Fibroblast of the aortic adventitia (primary cell): ENCODE measurements at places on chromosomes 7 and 10.

GRCh38 chr10:33122014-33122809, 164.2 kb upstream of the ITGB1 start:
- peak; percentile 88 for DNase-seq

DNA sequence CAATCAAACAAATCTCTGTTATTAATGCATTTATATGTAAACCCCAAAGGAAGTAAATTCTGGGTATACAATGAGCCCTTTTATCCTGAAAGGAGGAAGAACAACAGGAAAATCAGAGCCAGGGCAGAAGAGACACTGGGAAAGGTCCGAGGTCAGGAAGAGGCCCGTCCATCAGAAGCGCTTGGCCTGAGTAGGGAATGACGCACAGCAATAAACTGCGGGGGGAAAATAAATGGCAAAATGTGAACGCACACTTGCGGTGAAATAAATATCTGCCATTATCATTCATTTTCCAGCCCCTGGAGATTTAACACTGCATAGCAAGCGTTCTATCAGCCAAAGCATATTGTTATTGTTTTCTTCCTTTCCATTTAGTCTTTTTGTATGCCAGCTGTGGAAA, 243.4 kb downstream of the COBL start:
- no peak for DNase-seq

GRCh38 chr10:19412531-19412930, 363.9 kb downstream of the MALRD1 start:
- DNase-seq, result peak; percentile 31

DNA sequence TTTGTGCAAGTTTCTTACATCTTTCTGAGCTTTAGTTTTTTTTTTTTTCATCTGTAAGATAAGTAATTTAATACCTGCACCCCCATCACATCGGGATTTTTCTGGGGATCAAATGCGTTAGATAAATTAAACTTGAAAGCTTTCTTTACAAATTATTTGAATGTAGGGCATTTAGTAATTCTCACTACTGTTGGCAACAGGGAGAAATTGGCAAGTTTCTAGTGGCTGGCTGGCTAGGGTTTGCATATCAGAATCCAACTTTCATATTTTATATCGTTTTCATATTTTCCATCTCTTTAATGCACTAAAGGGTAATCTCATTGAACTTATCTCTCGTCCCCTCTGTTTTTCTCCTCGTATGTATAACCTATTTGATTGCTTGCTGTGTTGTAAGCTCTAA, 412.9 kb downstream of the GALNT17 start:
- no peak for DNase-seq

- DNase-seq, result no peak
These were observed 321.7 kb downstream of the PRPF18 start for GRCh38 chr10:13908475-13908874.

DNA sequence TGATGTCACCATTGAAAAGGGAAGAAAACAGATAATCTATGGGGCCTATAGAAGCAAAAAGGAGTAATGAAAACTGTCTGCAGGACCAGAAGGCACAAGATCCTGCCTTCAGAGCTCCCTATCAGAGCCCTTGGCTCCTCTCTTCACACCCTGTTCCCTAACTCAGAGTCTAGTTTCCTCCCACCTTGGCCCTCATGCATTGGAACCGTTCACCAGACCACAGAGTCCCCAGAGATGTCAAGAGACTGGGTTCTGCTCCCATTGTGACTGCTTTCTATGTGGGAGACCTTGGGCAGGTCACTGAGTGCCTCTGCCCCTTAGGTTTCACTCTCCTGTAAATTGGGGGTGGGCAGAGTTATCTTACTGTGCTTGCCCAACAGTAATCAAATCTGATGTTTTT, 80.1 kb upstream of the RPA3 start:
- no peak for DNase-seq

DNA sequence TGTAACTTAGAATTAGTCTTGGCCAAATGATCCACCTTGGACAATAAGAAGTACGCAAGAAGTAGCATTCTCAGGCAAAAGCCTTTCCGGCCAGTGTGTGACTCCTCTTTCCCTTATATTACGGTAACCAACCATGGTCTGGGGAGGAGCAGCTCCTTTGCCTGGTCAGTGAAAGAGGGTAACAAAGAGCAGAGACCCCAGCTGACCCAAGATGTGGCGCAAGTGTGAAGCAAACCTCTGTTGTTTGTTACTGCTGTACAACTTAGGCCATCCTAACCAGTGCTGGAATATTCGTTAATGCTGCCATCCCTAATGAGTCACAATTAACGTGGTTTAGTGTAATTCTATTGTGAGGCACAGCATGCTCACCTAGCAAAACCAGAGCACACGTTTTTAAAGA, 44.0 kb downstream of the HIPK2 start:
- DNase-seq, result no peak

- DNase-seq, result no peak
These were observed 2.6 kb downstream of the HOXA9 start for GRCh38 chr7:27162561-27163287.

DNA sequence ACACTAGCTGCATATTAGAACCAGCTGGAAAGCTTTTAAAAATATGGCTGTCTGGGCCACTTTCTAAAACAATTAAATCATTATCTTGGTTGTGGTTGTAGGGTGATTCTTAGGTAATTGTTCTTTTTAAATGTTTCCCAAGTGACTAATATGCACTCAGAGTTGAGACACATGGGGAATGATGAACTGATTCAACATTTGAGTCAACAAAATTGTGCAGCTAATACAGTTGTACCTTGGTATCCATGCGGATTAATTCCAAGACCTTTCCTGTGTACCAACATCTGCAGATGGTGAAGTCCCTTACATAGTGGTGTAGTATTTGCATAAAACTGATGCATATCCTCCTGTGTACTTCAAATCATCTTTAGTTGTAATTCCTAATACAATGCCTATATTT, 242.2 kb downstream of the ATRNL1 start:
- no peak for DNase-seq

GRCh38 chr7:106589198-106589879, 71.6 kb downstream of the CCDC71L start:
- DNase-seq, result no peak

GRCh38 chr10:91679296-91679695, 46.4 kb upstream of the PPP1R3C start:
- DNase-seq, result no peak

GRCh38 chr7:42097752-42098151, 139.3 kb downstream of the GLI3 start:
- DNase-seq, result peak; percentile 78

- DNase-seq, result no peak
These were observed 222.1 kb downstream of the NSUN6 start for GRCh38 chr10:18429335-18429734.

DNA sequence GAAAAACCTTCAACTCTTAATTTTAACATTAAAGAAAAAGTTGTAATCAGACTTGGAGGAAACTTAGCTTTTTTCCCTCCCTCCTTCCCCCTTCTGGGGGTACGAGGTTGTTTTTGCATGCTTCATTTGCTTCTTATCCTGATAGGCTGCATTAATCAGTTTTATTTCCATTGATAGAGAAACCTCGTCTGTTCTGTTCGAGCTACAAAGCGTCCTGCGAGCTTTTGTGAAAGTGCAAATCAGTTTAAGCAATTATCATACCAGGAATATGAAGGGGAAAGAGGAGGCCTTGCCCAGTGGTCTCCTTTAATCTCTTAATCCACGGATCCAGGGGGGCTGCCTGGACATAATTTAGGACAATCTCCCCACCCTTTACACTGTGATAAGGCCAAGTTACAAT, 7.5 kb downstream of the EMX2 start:
- no peak for DNase-seq

GRCh38 chr7:47843291-47843690, 105.0 kb downstream of the PKD1L1 start:
- no peak for DNase-seq

DNA sequence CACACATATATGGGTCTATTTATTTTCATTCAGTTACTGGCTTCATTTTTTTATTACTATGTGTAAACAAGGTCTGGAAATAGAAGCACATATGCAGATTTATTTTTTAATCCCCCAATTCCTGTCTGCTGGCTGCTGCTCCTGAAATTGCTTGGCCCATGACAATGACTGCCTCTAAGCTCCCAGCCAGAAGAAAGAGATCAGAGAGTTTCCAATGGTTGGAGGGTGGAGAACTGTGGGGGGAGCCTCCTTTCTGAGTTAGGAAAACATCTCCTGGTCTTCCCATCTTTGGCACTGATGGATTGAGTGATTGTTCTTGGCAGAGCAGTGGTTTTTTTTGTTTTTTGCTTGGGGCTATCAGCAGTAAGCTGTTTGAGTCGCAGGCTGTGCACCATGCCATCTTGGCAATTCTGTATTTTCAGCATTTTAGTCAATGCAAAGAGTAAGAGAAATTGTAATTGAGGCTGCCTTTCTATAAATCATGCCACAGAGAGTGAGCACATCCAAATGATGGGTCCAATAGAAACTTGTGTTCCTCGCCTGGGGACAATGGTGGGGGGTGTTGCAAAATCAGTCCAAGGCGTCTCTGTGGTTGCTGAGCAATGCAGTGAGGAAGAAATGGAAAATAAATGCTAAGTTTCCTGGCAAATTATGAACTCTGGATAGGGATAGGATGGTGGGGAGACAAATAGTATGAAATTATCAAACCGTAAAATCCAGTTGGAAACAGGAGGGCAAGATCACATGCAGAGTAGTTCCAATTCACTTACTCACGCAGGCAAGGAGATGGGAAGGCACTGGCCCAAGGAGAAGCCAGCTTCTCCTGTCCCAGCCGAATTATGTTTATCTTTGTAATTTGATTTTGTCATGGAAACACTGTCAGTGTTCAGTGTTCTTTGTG, 382.4 kb downstream of the SORCS3 start:
- DNase-seq, result peak; percentile 20

DNA sequence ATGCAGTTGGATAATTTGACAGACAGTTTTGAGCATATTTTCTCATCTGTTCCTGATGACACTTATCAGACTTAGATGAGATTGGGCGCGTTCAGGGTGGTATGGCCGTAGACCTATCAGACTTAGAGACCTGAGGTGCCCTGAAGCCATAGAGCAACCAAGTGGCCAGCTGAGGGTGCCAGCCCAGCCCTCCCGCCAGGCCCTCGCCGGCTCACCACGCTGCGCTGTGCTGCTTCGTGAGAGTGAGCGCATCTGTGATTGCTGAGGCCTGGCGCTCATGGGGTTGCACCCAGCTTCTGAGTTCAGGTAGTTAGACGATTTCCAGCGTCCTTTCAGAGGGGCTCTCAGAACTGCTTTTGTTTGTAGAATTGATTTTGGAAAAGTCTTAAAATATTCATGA, 10.2 kb downstream of the FBH1 start:
- no peak for DNase-seq

DNA sequence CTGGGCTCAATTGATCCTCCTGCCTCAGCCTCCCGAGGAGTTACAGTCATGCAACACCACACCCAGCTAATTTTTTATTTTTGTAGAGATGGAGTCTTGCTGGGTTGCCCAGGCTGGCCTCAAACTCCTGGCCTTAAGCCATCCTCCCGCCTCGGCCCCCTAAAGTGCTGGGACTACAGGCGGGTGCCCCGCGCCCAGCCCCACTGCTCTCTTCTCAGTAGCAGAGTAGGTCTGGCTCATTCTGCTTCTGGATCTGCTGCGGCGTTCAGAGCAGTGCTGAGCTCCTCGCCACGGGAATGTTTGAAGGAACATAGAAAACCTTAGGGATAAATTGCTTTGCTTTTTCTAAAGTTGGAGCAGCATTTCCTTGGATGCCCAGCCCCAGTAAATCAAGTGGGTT, 27.4 kb downstream of the WIPI2 start:
- DNase-seq, result no peak

- peak; percentile 39 for DNase-seq
These were observed 98.2 kb downstream of the MAPK8 start for GRCh38 chr10:48404646-48405045.

DNA sequence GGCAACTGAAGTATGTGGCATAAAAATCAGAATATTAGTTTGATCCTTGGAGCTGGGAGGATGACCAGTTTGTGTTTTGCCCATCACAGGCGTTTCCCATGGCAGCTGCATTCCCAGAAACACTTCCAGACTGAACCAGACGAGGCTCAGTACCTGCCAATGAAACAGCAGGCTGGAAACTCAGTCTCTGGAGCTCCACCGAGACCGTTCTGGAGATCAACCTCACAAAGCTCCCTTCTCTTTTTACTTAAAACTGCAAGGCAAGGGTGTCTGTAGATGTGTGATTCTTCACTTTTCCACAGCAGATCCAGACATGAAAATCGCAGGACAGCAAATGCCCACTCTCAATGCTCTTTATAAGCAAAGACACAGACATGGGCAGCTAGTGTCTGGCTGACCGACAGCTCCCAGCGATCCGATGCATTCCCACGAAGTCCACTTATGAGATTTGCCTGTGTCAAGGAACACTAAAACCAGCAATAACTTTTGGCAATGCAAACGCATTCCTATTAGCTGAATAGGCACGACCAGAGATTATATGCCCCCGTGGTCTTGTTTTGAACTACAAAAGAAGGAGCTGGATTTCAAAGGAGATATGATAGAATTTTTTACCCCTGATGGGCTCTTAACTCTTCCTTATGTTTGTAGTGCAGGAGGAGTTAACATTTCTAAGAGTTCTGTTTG, 72.6 kb downstream of the ADAM12 start:
- peak; percentile 95 for DNase-seq

DNA sequence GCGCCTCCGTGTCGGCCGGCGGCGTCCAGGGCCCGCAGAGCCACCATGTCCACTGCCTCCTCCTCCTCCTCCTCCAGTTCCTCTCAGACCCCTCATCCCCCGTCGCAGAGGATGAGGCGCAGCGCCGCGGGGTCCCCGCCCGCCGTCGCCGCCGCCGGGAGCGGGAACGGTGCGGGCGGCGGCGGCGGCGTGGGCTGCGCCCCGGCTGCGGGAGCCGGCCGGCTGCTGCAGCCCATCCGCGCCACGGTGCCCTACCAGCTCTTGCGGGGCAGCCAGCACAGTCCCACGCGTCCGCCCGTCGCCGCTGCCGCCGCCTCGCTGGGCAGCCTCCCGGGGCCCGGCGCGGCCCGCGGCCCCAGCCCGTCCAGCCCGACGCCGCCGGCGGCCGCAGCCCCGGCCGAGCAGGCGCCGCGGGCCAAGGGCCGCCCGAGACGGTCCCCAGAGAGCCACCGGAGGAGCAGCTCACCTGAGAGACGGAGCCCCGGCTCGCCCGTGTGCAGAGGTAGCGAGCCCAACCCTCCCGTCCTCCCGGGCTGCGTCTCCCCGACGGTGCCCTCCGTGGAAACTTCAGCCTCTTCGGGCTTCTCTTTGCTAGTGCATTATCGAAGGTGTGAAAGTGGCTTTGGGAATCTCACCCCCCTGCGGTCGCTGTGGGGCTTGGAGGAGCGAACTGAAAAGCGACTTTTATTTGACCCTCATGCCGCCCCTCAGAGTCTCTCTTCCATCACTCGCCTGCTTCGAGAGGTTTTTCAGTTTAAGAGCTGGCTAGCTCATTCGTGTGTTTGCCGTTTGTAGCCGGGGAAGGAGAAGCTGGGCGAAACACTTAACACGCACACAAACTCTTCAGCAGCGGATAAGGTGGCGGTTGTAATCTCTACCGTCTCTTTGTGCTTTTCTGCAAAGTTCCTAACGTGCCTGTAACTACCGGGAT, 975 bp downstream of the GLCCI1 start:
- DNase-seq, result peak; percentile 49

GRCh38 chr7:20191391-20191869, 25.8 kb downstream of the MACC1 start:
- DNase-seq, result no peak

DNA sequence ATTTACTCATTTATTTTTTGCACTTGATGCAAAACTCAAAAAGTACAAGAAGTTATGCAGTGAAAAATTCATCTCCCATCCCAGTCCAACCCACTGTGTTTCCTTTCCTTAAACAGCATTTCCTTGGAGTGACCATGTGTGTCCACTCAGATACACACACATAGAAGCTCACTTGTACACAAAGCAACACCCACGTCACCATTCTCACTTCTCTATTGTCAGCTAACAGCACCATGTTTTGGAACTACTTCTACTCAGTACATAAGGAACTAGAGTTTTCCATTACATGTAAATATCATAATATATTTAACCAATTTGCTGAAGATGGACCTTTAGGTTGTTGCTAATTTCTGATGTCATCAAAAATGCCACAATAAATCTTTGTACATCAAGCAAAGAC, 167.6 kb downstream of the GRID1 start:
- no peak for DNase-seq
